ENCODE measurements at places on chromosomes 11 and 22. TPM values are rescaled to one million over a fixed set of nuclear protein-coding genes. Genes with fewer than 3 reads are reported as not detected.

- no peak for DNase-seq
- H3K36me3 ChIP-seq: no peaks in the 10 kb centered on the region
- no peak overlapping the region for H3K4me3 ChIP-seq
- no peaks in the 10 kb centered on the region for H3K27me3 ChIP-seq
- no peak overlapping the region for H3K27ac ChIP-seq
These were observed 256.8 kb upstream of the RAG2 start for GRCh38 chr11:36854875-36855274.

DNA sequence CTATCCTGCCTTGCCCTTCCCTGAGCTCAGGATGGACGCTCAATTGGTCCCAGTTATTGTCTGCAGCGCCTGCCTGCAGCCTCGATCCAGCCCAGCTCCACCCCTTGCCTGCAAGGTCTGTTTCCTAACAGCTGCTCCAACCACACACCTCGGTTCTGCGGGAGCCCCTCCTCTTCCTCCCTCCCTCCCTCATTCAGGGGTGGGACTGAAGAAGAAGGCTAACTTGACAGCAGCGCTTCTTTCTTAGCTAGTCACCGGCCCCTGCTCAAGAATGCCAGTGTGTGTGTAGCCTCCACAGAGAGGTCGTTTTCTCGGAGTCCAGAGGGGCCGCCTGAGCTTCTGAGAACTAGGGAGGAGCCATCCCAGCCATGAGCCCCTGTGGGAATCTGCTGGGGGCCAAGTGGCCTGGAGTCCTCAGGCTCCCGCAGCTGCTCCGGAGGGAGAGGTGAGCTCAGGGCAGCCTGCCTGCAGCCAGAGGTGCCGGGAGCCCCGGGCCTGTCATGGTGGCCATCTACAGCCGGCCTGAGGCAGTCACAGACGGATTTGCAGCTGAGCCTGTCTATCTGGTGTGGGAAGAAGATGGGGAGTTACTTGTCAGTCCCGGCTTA is 36.1 kb downstream of the LIMK2 start:
- H3K4me3 ChIP-seq: no peak overlapping the region
- no peaks in the 10 kb centered on the region for H3K4me1 ChIP-seq
- no peaks in the 10 kb centered on the region for H3K36me3 ChIP-seq
- no peak for DNase-seq

DNA sequence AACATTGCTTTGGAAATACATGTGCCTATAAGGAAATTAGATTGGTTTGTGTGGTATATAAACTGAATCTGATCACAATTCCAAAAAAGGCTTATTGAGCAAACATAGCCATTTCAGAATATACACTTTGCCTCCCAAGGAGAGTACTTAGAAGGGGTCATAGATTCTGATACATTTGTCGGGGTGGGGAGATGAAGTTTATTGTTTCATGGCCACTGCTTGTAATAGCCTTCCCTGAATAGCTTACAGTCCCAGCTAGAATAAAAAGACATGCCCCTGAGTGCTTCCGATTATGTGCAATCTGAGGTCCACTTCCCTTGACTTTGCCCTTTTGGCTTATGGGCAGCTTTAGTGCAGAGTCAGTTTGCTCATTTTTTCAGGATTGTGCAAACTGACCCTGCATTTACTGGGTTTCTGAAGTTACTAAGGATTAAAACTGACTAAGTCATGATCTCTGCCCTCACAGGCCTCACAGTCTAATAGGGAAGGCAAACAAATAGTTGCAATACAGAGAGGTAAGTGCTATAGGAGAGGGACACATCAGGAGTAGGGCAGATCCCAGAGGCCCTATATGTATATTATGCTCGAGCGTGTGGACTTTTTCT is 184.2 kb downstream of the BLID start:
- H3K4me3 ChIP-seq: no peak overlapping the region
- no peaks in the 10 kb centered on the region for H3K36me3 ChIP-seq
- H3K27ac ChIP-seq: peak overlapping the region; percentile 52
- H3K27me3 ChIP-seq: no peaks in the 10 kb centered on the region

DNA sequence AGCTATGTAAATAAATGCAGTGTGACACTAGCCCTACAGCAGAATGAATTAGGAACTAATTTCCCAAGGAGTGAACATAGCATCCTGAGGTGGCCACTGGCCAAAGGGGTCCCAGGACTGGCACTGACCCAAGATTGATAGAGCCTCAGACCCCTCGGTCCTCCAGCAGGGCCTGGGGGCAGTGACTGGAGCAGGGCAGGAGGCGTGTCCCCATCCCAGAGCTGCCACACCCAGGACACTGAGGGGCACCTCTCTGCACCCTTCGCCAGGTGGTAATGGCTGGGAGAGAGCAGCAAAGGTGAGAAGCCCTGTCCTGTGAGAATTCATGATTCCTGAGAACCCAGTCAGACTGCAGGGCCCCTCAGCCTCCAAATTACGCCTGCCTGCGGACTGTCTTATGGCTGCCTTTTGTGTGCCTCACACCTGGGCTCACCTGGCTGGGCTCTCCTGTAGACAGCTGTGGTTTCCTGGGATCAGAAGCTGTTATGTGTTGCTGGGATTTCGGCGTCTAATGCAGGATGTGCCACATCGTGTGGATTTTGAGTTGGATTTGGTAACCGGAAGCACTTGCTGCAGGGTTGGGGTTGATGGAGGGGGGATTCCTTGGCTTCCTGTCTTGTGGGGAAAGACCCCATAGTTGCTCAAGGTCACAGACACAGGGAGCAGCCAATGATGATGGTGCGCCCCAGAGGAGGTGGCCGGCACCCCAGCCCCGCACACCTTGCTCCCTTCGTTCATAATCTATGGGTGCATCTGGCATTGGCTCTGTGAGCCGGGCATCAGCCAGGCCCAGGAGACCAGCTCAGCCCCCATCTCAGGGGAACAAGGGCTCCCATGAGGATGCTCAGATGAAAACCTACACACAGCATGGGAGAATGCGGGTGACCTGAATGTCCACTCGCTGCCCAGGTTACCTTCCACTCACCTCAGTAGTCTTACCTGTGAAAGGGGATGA is 582.9 kb downstream of the BRD1 start:
- H3K27ac ChIP-seq: no peak overlapping the region
- H3K27me3 ChIP-seq: no peaks in the 10 kb centered on the region
- no peaks in the 10 kb centered on the region for H3K36me3 ChIP-seq
- H3K4me3 ChIP-seq: no peak overlapping the region
- no peaks in the 10 kb centered on the region for H3K4me1 ChIP-seq

Gene BRSK2
- not detected for total RNA-seq

Gene SLC5A1
- 1.1 TPM for total RNA-seq

Gene HIRA
- 17.4 TPM for total RNA-seq

Data from right lobe of liver (tissue), 6 donors.